ENCODE measurements at places on chromosomes 16 and 17. TPM values are rescaled to one million over a fixed set of nuclear protein-coding genes. Genes with fewer than 3 reads are reported as not detected.

HSD17B2 gene
- 0.26 TPM for total RNA-seq

UBE2G1 gene
- total RNA-seq: 60.9 TPM

DHX38 gene
- total RNA-seq: 51.4 TPM

ALDOA gene
- total RNA-seq: 1,576 TPM

ACSM5 gene
- total RNA-seq: not detected

TEKT1 gene
- not detected for total RNA-seq

KRT13 gene
- not detected for total RNA-seq

PRR35 gene
- total RNA-seq: not detected

MYCBPAP gene
- total RNA-seq: 0.60 TPM

MYH11 gene
- total RNA-seq: 0.23 TPM

AKAP10 gene
- total RNA-seq: 27.4 TPM

RHBDL1 gene
- total RNA-seq: 1.9 TPM

GUCY2D gene
- not detected for total RNA-seq

NOG gene
- 20.6 TPM for total RNA-seq

SMPD3 gene
- total RNA-seq: 0.29 TPM

KREMEN2 gene
- not detected for total RNA-seq

MMP28 gene
- not detected for total RNA-seq

MT2A gene
- 817 TPM for total RNA-seq

TM4SF5 gene
- not detected for total RNA-seq

NGFR gene
- total RNA-seq: not detected

TNFRSF17 gene
- total RNA-seq: not detected

KRT32 gene
- not detected for total RNA-seq

KCNJ2 gene
- total RNA-seq: 0.48 TPM

CMTM4 gene
- 20.3 TPM for total RNA-seq

TRAPPC1 gene
- total RNA-seq: 260 TPM

ATP6V0A1 gene
- total RNA-seq: 37.8 TPM

GP1BA gene
- total RNA-seq: not detected

WSCD1 gene
- total RNA-seq: not detected

C17orf50 gene
- not detected for total RNA-seq

SPPL2C gene
- not detected for total RNA-seq

SPATA32 gene
- not detected for total RNA-seq

ASPA gene
- not detected for total RNA-seq

GPR179 gene
- 0.03 TPM for total RNA-seq

KRTAP2-1 gene
- total RNA-seq: not detected

EVI2A gene
- total RNA-seq: 0.73 TPM

ELMO3 gene
- 1.3 TPM for total RNA-seq

C17orf113 gene
- 0.15 TPM for total RNA-seq

AOC3 gene
- total RNA-seq: not detected

PTX4 gene
- total RNA-seq: not detected

HEATR9 gene
- not detected for total RNA-seq

CX3CL1 gene
- total RNA-seq: not detected

CA7 gene
- not detected for total RNA-seq

CASKIN1 gene
- total RNA-seq: 0.09 TPM

GAS7 gene
- total RNA-seq: 6.1 TPM

MILR1 gene
- 1.3 TPM for total RNA-seq

IL17C gene
- not detected for total RNA-seq

RIPOR1 gene
- total RNA-seq: 83.2 TPM

MT4 gene
- not detected for total RNA-seq

GLG1 gene
- 146 TPM for total RNA-seq

TOP2A gene
- 109 TPM for total RNA-seq

NOL3 gene
- total RNA-seq: 18.2 TPM

UNC13D gene
- total RNA-seq: 0.09 TPM

ITGAD gene
- not detected for total RNA-seq

DNAH2 gene
- not detected for total RNA-seq

LITAF gene
- total RNA-seq: 143 TPM

ANKFN1 gene
- 0.38 TPM for total RNA-seq

PLXDC1 gene
- 0.30 TPM for total RNA-seq

DNAI2 gene
- total RNA-seq: not detected

Data from HFFc6 (cell line).